ENCODE measurements at places on chromosomes 3 and 15. TPM values are rescaled to one million over a fixed set of nuclear protein-coding genes. Genes with fewer than 3 reads are reported as not detected.

Gene FBXL2
- not detected for total RNA-seq

Gene SLC25A20
- 29.5 TPM for total RNA-seq

Gene SLC35A5
- total RNA-seq: 11.2 TPM

Gene C3orf85
- not detected for total RNA-seq

Gene SLC25A26
- 18.4 TPM for total RNA-seq

- H3K4me1 ChIP-seq: peaks cover 7% of the 10 kb centered on the region
- H3K36me3 ChIP-seq: no peaks in the 10 kb centered on the region
- H3K4me3 ChIP-seq: no peak overlapping the region
- no peak overlapping the region for H3K27ac ChIP-seq
These were observed 14.4 kb upstream of the ANKRD28 start for GRCh38 chr3:15812183-15812582.

DNA sequence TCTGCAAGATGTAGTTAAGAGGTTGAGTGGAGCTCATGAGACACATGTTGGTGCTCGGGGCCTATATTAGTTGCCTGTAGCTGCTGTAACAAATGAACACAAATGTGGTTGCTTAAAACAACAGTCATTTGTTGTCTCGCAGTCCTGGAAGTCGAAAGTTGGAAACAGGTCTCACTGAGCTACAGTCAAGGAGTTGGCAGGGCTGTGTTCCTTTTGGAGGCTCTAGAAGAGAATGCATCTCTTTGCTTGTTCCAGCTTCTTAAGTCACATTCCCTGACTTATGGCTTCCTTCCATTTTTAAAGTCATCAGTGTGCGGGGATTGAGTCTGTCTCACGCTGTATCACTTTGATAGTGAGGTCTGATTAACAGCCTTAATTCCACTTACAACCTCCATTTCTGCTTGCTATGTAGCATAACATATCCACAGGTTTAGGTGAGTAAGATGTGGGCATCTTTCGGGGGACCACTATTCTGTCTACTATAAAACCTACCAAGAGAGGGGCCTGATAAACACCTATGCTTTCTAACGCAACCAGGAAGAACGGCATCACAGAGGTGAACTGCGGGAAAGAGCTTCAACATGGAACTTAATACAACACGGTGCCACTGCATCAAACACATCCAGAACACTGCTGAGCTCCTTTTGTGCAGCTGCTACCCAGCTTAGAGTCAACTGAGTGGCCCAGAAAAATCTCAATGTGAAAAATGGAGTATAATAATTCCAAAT, 119.4 kb downstream of the ATP10A start:
- H3K4me3 ChIP-seq: no peak overlapping the region
- H3K27me3 ChIP-seq: no peaks in the 10 kb centered on the region
- H3K36me3 ChIP-seq: no peaks in the 10 kb centered on the region

GRCh38 chr3:10312861-10313260, 8.1 kb downstream of the SEC13 start:
- H3K4me3 ChIP-seq: no peak overlapping the region
- no peaks in the 10 kb centered on the region for H3K4me1 ChIP-seq
- peaks cover 82% of the 10 kb centered on the region for H3K36me3 ChIP-seq
- H3K27ac ChIP-seq: no peak overlapping the region
- DNase-seq: no peak
- H3K27me3 ChIP-seq: no peaks in the 10 kb centered on the region

DNA sequence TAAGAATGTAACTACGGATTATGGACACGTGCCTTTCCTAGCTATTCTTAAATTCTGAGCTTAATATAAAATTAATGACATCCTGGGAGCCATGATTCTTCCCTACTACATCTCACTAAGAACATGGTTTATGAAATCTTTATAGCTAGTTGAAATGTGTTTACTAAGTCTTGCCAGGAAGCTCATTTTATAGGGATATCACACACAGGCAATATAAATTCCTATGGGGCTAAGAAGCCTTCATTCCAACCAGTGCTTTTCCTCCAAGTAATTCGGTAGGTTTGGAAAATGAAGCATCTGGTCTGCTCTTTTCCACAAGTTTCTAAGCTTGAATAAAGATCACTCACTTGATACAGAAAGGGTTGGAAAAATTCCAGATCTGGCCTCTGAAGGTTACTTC, 802.6 kb downstream of the FHIT start:
- H3K4me3 ChIP-seq: no peak overlapping the region
- H3K27me3 ChIP-seq: no peaks in the 10 kb centered on the region
- no peaks in the 10 kb centered on the region for H3K4me1 ChIP-seq
- H3K36me3 ChIP-seq: no peaks in the 10 kb centered on the region
- DNase-seq: no peak
- no peak overlapping the region for H3K27ac ChIP-seq

GRCh38 chr3:121677141-121677540, 16.4 kb upstream of the HCLS1 start:
- no peak for DNase-seq
- H3K27ac ChIP-seq: no peak overlapping the region
- H3K27me3 ChIP-seq: no peaks in the 10 kb centered on the region
- H3K4me1 ChIP-seq: no peaks in the 10 kb centered on the region

GRCh38 chr3:63130625-63131024, 147.5 kb upstream of the SYNPR start:
- no peaks in the 10 kb centered on the region for H3K4me1 ChIP-seq
- no peak for DNase-seq
- H3K4me3 ChIP-seq: no peak overlapping the region

- no peaks in the 10 kb centered on the region for H3K36me3 ChIP-seq
- H3K27me3 ChIP-seq: no peaks in the 10 kb centered on the region
- no peak overlapping the region for H3K27ac ChIP-seq
- DNase-seq: no peak
These were observed 445.9 kb downstream of the UNC13C start for GRCh38 chr15:54424171-54424570.

GRCh38 chr3:63937661-63938651, 25.8 kb upstream of the SCAANT1 start:
- peak; percentile 28 for DNase-seq
- no peak overlapping the region for H3K4me3 ChIP-seq
- no peaks in the 10 kb centered on the region for H3K36me3 ChIP-seq
- H3K27ac ChIP-seq: peak overlapping the region; percentile 41

GRCh38 chr15:52085299-52085698, 27.3 kb downstream of the BCL2L10 start:
- no peaks in the 10 kb centered on the region for H3K27me3 ChIP-seq
- H3K4me1 ChIP-seq: peaks cover 17% of the 10 kb centered on the region
- no peaks in the 10 kb centered on the region for H3K36me3 ChIP-seq
- no peak overlapping the region for H3K4me3 ChIP-seq
- H3K27ac ChIP-seq: no peak overlapping the region

DNA sequence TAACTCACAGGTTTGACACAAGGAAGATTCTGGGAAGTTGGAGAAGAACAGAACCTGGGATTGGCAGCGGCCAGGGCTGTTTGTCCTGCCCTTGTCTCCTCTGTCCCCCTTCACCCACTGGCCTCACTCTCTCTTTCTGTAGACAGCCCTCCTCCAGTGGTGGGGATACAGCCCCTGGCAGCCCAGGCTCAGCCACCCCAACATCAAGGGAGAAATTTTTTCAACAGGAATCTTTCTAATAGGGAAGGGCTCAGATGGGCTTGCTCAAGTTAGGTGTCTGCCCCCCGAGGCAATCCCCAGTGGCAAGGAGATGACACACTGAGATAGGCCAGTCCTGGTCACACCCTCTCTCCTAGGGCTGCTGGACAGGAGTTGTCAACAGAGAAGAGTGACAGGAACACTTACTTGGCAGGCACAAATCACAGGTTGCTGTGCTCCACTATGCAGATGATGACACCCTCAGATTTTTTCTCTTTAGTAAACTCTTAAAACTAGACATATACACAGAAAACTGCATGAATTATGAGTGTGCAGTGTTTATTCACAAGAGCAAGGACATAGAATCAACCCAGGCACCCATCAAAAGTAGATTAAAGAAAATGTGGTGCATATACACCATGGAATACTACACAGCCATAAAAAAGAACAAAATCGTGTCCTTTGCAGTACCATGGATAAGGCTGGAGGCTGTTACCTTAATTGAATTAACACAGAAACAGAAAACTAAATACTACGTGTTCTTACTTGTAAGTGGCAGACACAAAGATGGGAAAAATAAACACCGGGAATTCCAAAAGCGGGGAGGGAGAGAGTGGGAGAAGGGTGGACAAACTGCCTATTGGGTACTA, 36.3 kb downstream of the PLA2G4D start:
- no peak for DNase-seq

DNA sequence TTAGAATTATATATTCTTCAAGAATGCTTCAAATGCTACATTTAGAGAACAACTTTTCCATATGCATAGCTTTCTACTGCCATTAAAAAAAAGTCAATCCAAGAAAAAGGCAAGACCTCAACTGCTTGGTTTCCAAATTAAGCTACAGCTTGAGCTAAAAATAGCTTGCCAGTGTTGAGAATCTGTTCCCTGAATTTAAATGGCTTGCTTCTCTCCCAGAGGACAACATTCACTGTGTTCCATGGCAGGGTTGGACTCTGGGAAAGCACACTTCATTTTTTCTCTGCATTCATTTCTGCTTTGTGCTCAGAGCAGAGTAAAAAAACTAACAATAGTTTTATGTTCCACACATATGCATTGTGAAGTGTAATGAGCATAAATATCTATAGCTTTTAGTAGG, 50.3 kb upstream of the ACTL6A start:
- H3K36me3 ChIP-seq: no peaks in the 10 kb centered on the region
- no peak overlapping the region for H3K4me3 ChIP-seq
- no peak for DNase-seq
- H3K27me3 ChIP-seq: no peaks in the 10 kb centered on the region

DNA sequence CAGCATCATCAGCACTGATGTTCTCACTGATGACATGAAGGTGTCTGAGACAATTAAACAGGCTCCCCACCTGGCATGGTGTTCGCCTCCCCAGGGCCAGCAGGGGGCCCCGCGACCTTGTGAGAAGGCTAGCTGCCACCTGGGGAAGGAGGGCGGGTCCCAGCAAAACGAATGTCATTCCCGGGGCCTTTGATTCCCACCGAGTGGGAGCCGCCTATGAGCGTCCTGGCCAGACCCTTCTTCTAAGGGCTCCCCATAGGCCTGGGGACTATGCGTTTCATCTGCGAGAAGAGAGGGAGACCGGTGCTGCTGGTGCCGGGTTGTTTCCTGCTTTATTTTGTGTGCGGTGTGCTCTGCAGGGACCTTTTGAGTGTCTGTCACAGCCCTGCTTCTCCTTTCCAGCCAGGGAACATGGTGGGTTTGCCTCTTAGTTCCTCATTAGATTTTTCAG, 20.5 kb upstream of the MINDY4B start:
- peak; percentile 23 for DNase-seq
- peaks cover 8% of the 10 kb centered on the region for H3K4me1 ChIP-seq
- H3K27ac ChIP-seq: no peak overlapping the region
- H3K27me3 ChIP-seq: peaks cover 2% of the 10 kb centered on the region
- H3K4me3 ChIP-seq: no peak overlapping the region
- H3K36me3 ChIP-seq: no peaks in the 10 kb centered on the region

- H3K27me3 ChIP-seq: no peaks in the 10 kb centered on the region
- no peak overlapping the region for H3K27ac ChIP-seq
- DNase-seq: no peak
- no peaks in the 10 kb centered on the region for H3K36me3 ChIP-seq
These were observed 7.3 kb upstream of the CFAP91 start for GRCh38 chr3:119695480-119695879.

- H3K27ac ChIP-seq: no peak overlapping the region
- H3K4me3 ChIP-seq: no peak overlapping the region
- no peaks in the 10 kb centered on the region for H3K27me3 ChIP-seq
- DNase-seq: peak; percentile 22
These were observed 69.3 kb downstream of the MESD start for GRCh38 chr15:80920271-80920699.

GRCh38 chr3:128254066-128254590, 100.8 kb downstream of the EEFSEC start:
- no peak overlapping the region for H3K27ac ChIP-seq
- no peaks in the 10 kb centered on the region for H3K36me3 ChIP-seq
- DNase-seq: no peak
- no peaks in the 10 kb centered on the region for H3K4me1 ChIP-seq
- H3K27me3 ChIP-seq: no peaks in the 10 kb centered on the region
- no peak overlapping the region for H3K4me3 ChIP-seq

DNA sequence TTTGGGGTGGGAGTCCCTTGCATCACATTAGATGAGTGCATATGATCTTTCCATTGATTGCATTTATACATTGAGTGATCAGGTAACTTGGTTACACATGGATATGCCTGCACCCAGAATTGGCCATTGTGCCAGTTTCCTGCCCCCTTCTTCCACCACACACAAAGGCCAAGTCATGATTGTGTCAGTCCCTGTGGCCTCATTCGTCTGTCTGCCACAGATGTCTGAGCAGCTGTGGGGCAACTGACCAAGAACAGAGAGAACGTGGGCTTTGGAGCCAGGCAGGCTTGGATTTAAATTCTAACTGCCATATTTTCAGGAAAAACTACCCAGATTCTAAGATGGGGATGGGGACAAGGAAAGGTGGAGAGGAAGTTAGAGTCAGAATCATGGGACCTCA, 27.0 kb downstream of the CCNL1 start:
- H3K27ac ChIP-seq: peak overlapping the region; percentile 5
- H3K4me1 ChIP-seq: peaks cover 73% of the 10 kb centered on the region
- no peaks in the 10 kb centered on the region for H3K27me3 ChIP-seq

GRCh38 chr3:118882353-118882947, 152.2 kb downstream of the IGSF11 start:
- peak; percentile 86 for DNase-seq
- no peaks in the 10 kb centered on the region for H3K36me3 ChIP-seq
- H3K27ac ChIP-seq: no peak overlapping the region
- H3K4me1 ChIP-seq: no peaks in the 10 kb centered on the region
- no peak overlapping the region for H3K4me3 ChIP-seq

All from natural killer cell (primary cell).